ENCODE measurements at places on chromosomes 1 and 21.

DNA sequence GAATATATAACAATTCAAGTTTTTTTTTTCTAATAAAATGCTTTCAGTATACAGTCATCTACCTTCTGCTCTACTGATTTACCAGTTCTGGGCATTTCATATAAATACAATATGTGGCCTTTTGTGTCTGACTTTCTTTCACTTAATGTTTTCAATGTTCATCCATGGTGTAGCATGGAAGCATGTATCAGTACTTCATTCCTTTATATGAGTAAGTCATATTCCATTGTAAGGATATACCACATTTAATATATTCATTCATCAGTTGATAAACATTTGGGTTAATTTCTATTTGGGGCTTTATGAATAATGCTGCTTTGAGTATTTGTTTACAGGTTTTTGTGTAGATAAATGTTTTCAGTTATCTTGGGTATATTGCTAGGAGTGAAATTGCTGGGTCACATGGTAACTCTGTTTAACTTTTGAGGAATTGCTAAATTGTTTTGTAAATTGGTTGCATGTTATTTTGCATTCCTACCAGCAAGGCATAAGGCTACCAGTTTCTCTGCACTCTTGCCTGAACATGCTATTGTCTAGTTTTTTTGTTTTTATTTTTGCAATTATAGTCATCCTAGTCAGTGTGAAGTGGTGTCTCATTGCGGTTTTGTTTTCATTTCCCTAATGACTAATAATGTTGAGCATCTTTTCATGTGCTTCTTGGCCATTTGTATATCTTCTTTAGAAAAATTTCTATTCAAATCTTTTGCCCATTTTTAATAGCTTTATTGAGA, 206.1 kb downstream of the TM2D1 start:
- no peak for DNase-seq

- DNase-seq, result no peak
Observed at GRCh38 chr1:212377644-212378043, 37.0 kb downstream of the PACC1 start.

- DNase-seq, result no peak
Observed at GRCh38 chr21:25640202-25640942, 1.3 kb downstream of the JAM2 start.

GRCh38 chr1:183315991-183316758, 102.0 kb downstream of the NMNAT2 start:
- no peak for DNase-seq

DNA sequence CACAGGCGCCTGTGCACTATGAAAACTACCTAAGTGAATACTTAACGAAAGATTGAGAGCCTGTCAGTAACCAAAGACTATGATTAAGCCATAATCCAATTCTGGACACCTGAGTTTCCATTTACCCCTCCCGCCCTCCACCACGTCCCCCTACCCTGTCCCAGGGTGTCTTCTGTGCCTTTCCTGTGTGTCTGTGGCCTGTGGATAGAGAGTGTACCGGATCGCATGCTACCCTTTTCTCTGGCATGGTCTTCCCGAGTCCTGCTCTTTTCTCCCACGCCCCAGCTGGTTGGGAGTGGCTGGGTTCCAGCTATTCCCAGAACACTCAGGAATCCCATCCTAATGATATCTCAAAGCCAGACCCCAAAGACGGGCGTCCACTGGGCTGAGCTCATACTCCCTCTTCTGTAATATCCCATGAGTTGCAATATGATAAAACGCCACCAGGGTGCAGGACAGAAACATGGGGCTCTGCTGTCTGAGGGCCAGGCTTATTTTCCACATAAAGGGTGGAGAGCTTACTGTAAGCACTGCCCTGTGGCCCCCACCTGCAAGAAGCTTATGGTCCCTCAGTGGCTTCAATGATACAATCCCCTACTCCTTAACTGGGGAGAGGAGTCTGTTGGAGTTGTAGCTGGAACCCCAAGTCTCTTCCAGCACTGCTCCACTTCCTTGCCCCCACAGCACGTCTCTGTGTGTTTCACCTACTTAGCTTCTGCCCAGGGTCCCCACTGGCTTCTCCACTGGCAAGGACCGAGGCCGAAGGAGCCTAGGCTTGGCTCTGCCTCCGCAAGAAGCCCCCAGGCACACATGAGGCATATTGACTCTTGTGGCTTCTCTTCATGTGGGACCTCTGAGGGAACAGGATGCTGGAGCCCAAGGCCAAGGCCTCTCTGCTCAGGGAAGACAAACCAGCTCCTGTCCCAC, 17.6 kb upstream of the ALX3 start:
- peak; percentile 37 for DNase-seq

- peak; percentile 70 for DNase-seq
Observed at GRCh38 chr1:205711105-205712048, 31.1 kb upstream of the SLC45A3 start.

Measured in fibroblast of gingiva (primary cell).